Activated T-helper 17 cell treated with anti-CD3 and anti-CD28 coated beads, Interleukin-2, amount 50 U/mL, for 72 hours (primary cell): ENCODE measurements at places on chromosomes 13 and 19.
A peak's percentile ranks its signal among the peaks of the same experiment; 100 is the strongest.

DNA sequence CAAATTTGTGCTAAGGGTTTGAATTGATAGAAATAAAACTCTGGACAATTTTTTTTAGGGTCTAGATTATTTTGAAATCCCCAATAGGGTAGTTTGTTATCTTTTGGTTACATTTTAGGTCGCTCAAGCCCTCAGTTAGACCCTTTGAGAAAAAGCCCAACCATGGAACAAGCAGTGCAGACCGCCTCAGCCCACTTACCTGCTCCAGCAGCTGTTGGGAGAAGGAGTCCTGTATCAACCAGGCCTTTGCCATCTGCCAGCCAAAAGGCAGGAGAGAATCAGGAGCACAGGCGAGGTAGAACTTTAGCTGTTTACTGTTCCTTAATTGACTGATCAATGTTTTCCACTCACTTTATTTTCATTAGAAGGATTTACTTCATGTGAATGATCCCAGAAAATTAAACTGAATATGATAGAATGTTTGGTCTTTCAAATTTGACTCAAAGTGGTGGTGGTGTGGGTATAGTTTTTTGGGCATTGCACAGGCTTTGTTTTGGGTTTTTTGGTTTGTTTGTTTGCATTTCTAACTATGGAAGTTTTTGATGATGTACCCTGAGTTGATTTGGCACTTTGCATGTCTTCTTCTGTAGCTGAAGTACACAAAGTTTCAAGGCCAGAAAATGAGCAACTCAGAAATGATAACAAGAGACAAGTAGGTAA lies 39.2 kb upstream of the GARRE1 start:
- no peak for ATAC-seq

- no peak for ATAC-seq
Observed at GRCh38 chr19:55661826-55662225, 7.0 kb downstream of the U2AF2 start.

- no peak for ATAC-seq
Observed at GRCh38 chr13:41608111-41608838, 150.9 kb downstream of the RGCC start.

DNA sequence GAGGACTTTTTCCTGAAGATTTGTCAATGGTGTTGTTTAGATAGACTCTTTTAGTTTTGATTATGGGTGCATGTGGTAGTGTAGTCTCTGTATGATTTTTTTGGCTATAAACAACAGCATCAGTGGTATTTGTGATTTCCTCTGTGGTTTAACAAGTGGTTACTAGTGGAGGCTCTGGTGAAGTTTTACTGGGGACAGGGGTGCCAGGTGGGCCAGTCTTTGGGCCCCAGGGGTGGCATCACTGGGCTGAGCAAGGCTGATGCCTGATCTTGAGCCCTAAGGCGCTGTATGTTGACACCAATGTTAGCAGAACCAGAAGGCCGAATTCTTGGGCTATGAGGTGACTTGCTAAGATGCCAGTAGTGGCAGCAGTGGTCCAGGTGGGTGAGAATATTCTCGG lies 811.4 kb downstream of the DACH1 start:
- ATAC-seq, result no peak

DNA sequence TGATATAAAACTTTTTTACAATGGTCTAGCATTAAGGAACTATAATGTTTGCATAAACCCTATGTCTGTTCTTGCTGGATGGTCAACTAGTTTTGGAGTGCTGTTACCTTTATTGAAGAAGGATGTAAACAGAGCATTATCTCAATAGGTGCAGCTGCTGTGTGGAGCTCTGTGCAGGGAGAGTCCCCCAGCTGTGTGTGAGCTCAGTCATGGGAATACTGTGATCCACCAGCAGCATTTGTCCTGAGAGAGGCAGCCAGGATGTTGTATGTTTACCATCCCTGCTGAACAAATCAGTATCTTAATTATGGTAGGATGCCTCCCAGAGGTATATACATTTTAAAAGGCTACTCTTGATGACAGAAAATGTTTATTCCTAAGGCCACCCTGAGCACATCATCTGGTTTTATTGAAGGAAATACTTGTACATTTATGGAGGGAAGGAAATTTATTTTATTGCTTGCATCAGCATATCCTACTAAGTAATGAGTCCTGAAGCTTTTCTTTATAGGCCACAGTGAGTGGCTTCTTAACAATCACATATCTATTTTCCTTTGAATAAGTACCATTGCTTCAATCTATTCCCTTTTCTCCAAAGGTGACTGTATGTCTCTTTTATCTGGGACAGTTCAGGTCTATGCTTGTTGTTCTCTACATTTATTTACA lies 11.7 kb downstream of the RAP2A start:
- ATAC-seq, result no peak

- ATAC-seq, result no peak
Observed at GRCh38 chr13:113557013-113557412, 27.5 kb upstream of the TFDP1 start.

DNA sequence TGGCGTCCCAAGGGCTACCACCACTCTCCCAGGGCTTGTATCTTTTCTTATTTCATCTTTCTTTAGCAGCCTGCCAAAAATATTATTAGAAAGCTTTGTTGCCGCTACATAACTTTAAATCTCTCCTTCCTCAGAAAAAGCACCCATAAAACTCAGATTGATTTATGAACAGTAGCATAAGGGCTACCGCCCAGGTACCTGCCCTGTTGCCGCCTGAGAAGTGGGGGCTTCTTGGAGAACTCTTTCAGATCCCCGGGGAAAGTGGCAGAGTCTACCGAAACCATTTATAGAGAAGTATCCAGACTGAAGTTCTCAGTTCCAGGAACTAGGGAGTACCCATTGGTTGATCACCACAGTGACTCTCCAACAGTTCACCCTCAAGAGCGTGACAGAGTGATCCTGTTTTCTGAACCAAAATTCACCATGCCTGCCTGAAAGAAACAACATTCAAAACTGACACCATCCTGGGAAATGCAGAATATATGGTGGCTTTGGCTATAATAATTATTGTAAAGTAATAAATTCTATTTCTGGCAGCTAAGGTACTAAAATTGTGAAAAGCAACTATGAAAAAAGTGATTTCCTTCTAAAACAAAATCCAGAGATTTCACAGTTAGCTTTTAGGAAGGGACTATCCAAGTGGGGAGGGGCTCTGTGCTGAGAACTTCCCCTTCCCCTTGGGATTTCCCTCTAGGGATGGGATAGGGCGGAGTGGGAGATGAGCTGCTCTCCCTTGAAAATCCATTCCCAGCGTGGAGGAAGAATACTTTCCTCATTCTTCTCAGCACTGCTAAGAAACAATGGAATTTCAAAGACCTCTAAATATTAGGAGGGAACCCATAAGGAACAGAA lies 877 bp upstream of the N4BP2L1 start:
- ATAC-seq, result peak; percentile 40

DNA sequence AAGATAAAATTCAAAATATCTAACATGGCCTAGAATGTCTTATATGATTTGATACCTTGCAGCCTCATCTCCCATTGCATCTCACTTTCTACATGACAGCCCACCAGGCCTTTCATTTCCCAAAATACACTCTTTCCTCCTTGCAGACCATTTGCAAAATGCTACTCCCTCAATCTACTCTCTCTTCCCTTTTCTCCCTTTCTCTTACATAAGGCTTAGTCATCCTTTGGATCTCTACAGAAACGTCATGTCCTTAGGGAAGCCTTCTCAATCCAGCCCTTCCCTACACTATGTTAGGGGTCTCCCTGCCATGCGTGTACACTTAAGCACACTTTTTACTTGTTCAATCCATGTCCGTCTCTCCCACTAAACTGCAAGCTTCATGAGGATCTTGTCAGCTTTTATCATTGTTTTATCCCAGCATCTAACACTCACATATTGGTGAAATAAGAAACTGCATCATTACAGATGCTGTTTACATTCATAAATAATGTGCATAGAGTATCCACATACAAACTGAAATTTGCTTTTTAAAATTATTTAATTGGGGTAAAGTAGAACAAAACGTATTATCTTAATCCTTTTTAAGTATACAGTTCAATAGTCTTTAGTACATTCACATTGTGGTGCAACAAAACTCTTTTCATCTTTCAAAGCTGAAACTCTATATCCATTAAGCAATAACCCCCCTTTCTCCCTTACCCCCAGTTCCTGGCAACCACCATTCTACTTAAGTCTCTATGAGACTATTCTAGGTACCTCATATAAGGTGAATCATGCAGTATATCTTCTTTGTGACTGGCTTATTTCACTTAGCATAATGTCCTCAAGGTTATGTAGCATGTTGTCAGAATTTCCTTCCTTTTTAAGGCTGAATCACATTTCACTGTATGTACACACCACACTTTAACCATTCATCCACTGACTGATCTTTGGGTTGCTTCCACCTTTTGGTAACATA lies 11.5 kb upstream of the WBP4 start:
- ATAC-seq, result peak; percentile 91

GRCh38 chr19:45643927-45644771 lies 5.0 kb upstream of the EML2 start:
- ATAC-seq, result no peak

DNA sequence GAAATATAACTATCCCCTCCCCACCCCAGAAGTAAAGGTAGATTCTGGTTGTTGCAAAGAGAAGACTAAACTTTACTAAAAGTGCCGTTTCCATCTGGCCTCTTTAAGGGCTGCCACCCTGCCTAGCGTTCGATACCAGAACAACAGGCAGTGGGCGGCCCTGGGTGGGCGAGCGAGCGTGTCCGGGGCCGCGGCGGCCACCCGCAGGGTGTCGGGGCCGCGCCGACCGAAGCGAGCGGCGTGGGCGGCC lies 2.6 kb downstream of the FGF9 start:
- ATAC-seq, result no peak

DNA sequence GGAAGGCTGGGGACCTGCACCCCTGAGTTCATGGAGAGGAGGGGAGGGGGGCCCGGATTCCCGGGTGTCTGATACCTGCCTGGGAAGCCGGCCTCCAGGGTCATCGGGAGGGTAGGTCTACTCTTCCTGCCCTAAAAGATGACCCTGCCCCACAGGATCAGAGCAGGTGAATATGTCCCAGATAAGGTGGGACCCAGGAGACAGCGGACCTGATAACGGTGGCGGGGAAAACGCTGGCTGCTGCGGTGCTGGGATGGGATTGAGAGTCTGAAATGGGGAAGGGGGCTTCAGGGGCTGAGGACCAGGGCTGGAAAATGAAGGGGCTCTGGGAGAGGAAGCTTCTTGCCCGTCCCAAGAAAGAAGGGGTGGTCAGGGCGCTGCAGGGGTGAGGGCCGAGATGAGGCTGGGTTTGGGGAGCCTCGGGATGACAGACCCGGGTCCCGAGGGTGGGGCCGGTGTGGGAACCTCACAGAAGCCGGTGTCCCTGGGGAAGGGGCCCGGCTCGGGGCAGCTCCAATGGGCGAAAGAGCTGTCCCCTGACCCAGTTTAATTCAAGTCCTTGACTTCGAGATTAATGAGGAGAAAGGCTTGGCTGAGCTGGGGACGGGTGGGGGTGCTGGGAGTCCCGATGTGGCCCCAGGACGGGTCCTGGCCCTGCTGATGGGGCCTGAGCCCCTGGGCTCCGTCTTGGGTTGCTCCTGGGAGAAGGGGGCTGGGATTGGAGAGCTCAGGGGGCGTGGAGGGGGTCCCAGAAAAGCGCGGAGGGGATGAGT lies 823 bp downstream of the TTYH1 start:
- ATAC-seq, result no peak

- no peak for ATAC-seq
Observed at GRCh38 chr13:43760257-43760656, 26.5 kb downstream of the ENOX1 start.

- no peak for ATAC-seq
Observed at GRCh38 chr13:40341096-40341471, 325.4 kb downstream of the FOXO1 start.

DNA sequence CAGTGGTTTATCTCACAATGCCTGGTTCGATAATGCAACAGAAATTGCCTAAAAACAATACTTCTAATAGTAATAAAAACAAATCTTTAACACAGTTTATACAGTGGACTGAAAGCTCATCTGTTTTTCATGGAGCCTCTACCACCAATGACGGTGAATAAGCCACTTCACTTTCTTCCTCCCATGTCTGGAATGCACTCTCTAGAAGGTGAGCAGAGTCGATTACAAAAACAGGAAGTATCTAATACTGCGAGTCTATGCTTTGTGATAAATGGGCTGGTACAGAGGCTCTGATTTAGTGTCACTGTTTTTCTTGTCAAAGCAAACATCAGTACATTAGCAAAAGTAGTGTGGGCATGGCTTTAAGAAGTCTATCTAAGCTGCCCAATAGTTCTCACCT lies 1348.6 kb upstream of the SLC10A2 start:
- no peak for ATAC-seq

DNA sequence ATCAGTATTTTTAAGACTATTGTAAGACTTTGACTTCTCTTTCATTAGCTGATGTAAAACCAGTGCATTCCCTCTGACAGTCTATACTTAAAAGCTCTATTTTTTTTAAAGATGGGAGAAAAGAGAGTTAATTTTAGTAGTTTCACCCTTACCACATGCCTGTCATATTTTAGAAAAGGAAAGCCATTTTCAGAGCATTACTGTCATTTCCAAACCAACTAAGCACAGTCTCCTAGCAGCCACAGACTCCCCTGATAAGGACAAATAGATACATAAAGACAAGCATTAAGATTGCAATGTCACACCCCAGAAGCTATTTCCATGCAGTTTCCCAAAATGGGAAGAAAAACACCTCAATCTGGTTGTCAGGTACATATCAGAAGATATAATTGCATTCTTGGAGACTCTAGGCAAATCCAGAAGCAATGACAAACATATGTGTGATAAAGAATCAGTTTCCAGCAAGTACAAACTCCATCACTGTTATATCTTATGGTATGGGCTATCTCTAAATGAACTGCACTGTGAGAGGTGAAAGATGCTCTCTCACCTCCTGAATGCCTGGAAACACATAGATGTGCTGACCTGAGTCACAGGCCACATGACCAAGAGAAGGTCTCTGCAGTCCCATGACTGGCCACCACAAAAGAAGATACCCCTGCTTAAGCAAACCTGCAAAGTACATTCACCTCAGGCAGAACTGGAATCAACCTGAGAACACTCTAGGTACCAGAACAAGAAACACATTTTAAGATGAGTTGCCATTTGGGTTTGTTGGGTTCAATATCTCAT lies 303.3 kb downstream of the POU4F1 start:
- no peak for ATAC-seq

GRCh38 chr19:7658219-7658686 lies 10.6 kb upstream of the RETN start:
- ATAC-seq, result peak; percentile 88

DNA sequence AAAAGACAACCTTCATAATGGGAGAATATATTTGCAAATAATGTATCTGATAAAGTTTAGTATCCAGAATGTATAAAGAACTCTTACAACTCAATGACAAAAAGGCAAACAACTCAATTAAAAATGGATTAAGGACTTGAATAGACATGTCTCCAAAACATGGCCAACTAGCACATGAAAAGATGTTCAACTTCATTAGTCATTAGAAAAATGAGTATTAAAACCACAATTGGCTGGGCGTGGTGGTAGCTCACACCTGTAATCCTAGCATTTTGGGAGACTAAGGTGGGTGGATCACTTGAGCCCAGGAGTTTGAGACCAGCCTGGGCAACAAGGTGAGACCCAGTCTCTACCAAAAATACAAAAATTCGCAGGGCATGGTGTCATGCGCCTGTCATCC lies 18.8 kb upstream of the ZMYM5 start:
- ATAC-seq, result no peak
